ENCODE measurements at places on chromosomes 5 and 9.

DNA sequence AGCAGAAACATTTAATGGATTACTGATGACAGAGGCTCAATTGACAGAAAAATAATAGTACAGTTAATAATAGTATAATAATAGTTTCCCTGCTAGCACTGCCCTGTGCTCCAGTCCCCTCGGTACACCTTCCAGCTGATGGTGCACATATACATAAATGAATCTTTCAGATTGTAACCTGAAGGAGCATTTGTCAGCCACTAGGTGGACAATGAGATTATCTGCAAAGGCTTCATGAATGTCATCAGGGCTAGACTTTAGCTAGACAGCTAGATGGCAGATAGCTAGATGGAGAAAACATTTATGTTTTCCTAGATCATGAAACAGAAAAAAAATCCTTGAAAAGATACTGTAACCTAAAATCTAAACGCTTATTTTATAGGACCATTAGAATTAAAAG, 304.4 kb upstream of the SMC2 start:
- DNase-seq: no peak

- DNase-seq: no peak
Measured at GRCh38 chr9:132833550-132834121, 44.4 kb downstream of the AK8 start.

- DNase-seq: no peak
Measured at GRCh38 chr5:15914638-15915037, 265.0 kb downstream of the MARCHF11 start.

- DNase-seq: peak; percentile 24
Measured at GRCh38 chr5:114360816-114361723, 800 bp upstream of the KCNN2 start.

GRCh38 chr5:4252385-4252784, 656.8 kb downstream of the IRX1 start:
- DNase-seq: no peak

DNA sequence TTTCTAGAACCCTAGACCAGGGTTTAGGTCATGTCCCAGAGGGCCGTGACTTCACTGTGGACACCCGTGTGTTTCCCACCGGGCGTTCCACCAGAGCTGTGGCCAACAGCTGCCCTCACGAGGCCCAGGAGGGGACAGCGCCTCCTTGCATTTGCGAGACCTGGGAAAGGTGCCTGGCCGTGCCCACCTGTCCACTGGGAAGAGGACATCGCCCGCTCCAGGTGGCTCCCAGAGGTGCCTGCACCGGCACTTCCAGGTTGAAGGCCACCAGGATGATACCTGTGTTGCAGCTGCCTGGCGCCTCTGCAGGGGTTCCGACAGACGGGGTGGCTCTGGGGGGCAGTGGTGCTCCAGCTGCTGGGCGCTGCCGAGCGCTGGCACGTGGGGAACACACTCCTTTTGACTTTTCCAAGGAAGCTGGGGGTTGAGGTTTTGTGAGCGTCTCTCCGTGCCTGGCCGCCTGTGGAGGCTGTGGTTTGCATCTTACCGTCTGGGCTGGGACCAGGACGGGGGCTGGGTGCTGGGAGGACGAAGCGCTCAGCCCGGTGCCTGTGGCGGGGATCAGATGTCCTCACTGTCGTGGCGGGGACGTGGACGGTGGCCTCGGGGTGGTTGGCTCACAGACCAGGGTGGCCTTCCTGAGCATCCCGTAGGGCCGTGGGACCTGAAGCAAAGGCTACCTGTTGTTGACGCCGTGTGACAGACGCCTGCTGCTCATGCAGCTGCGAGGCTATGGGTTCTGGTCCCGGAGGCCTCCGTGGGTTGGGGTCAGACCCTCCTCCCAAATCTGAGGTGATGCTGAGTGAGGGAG, 19.2 kb downstream of the NKD2 start:
- DNase-seq: no peak

DNA sequence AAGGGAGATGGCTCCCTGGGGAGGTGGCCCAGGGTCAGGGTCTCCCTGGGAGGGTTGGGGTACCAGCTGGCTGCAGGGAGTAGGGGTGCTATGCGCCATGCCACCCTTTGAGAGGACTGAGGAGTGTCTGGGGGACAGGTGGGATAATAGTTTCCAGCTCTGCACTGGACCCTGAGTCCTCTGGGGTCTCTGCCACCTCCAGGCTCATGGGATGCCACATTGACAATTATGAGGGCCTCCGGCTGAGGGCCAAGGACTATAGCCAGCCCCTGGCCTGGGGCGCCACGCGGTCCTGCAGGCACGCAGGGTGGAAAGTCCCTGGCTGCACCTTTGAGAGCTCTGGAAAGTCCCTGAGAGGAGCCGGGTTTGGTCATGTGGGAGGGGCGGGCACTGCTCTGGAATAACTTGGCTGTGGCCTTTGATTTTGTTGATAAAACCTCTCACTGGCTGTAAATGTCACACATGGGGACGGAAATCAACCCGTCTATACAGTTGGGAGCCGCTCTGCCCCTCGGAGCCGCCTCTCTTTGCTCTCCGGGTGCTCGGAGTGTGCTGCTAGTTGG, 16.0 kb downstream of the TRAF2 start:
- DNase-seq: no peak

DNA sequence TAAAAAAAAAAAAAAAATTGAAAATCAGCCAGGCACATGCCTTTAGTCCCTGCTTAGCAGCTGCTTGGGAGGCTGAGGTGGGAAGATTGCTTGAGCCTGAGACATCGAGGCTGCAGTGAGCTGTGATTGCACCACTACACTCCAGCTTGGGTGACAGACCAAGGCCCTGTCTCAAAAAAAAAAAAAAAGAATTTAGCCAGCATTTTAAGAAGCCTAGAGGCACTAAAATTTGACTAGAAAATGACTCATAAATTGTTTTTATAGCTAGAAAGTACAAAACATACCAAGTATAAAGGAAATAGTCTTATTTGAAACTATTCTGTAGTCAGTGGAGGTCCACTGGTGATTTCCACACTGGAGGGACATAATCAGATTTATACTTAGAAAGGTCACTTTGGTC, 17.5 kb downstream of the LRRC70 start:
- no peak for DNase-seq

- DNase-seq: no peak
Measured at GRCh38 chr9:7936996-7937395, 137.4 kb upstream of the DMAC1 start.

DNA sequence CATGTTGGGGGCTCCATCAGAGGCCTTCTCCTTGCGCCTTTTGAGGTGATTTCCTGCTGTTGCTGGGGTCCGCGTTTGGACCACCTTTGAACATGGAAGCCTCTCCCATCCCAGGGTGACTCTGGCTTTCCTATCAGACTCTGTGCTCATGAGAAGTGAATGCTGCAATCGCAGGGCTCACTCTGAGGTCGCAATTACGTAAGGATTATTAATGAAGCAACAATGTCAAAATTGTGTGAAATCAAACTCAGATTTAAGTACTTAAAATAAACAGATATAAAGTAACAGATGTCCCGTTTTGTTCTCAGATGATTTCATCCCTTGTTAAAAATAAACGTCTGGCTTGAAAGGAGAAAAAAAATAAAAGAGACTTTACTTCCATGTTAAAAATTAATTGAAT, 634.2 kb downstream of the BNC2 start:
- no peak for DNase-seq

DNA sequence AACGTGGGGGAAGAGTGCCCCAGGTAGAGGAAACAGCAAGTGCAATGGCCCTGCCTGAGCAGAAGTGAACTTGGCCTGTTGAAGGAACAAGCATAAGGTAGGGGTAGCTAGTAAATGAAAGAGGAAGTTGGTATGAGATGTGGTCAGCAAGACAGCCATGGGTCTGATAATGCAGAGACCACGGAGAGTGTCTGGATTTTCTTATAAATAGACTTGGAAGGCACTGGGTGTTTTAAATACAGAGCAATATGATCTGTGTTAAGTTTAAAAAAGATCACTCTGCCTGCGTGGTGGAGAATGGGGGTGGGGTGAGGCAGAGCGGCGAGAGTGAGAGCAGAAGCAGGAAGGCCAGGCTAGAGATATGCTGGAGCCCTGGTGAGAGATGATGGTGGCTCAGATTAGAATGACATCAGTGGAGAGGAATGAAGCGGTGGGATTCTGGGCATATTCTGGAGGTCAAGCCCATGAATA, 4.2 kb downstream of the ADAM19 start:
- no peak for DNase-seq

DNA sequence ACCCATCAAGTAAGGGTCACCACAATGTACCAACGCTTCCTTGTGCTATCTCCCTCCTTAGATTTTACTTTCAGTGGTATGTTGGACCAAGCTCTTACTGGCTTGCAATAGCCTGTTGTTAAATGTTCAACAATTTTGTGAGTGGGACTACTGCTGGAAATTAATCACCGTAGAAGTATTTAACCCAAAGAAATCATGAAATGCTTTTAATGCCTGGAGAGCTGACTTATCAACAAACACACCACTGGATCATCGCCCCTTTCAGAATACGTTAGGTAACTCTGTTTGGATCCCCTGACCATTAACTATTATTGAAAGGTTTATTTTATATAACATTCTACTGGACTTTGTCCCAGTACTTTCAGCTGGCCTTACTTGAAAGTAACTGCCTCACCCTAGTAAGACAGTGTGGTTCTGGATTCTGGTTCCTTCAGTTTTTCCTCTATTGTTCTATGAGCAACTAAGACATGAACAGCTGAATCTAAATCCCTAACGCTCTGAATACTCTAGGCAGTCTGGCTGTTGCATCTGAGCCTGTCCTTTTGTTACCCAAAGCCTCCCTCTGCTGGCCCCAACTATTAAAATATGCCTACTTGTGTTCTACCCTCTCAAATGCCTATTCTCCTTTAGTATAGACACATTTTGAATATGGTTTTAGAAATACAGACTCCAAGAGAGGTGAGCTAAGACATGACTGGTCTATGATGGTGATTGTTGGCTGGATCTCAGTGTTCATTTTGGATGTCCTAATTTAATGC, 1203.4 kb upstream of the DMAC1 start:
- DNase-seq: no peak

DNA sequence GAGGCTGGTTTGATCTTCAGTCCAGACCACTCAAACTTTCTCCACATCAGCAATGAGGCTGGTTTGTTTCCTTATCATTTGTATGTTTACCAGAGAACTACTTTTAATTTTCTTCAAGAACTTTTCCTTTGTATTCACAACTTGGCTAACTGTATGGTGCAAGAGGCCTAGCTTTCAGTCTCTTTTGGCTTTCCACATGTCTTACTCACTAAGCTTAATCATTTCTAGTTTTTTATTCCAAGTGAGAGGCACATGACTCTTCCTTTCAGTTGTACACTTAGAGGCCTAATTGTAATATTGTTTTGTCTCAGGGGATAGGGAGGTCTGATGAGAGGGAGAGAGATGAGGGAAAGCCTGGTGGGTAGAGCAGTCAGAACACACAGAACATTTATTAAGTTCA, 554.0 kb upstream of the ARRDC3 start:
- no peak for DNase-seq

GRCh38 chr5:168234133-168234532, 57.3 kb upstream of the WWC1 start:
- no peak for DNase-seq

GRCh38 chr9:137127301-137128157, 11.4 kb upstream of the GRIN1 start:
- no peak for DNase-seq

- no peak for DNase-seq
Measured at GRCh38 chr9:105346273-105346672, 101.6 kb upstream of the FSD1L start.

DNA sequence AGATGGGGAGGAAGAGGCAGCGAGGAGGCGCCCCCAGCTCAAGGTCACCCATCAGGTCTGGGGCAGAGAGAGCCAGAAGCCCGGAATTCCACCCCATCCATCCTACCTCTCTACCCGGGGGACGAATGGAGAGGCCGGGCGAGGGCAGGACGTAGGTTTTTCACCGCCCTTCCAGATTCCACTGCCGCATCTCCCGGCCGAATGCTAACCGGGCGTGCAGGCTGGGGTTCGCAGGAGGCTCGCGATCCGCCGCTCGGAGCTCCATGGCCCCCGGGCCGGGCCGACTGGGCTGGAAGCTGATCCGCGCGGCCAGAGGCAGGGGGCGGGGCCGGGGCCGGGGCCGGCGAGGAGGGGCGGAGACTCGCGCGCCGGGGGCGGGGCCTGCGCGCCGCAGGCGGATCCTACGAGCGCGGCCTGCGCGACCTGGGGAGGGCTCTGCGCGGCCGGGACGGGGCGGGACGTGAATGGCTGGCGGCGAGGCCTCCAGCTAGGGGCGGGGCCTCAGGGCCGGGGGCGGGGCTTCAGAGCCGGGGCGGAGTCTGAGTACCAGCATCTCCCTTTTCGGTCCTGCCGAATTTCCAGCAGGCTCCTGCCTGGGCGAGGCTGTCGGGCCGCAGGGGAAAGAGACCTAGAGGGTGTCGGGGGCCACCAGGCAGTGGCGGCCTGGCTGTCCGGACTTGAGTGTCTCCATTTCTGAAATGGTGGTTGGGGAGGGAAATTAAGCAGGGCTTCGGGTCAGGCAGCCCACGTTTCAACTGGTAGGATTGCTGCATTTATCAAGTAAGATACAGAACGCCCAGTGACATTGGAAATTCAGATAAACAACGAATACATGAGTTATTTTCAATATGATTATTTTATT, at the start of gene ST6GALNAC4:
ST6GALNAC4 (minus strand) TSS at position 322 of the 862 bp plus-strand sequence. CDS start 622 bp downstream, outside the sequence.
- peak; percentile 96 for DNase-seq

DNA sequence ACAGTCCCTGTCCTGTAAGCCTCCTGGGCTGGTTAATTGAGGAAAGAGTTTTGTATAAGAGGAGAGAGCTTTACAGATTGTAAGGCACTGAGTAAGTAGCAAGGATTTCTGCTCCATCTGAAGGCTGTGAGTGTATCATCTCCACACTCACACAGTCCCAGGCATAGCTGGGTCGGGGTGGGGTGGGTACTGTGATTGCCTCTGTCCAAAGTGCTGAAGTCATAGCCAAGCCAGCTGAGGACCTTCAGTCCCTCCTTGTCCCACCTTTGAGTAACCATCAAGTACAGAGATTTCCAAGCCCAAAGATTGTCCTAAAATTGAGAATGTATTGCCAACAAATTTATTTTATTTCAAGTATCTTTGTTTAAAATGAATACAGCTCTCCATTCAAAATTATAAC, 5.5 kb upstream of the DNAJB5 start:
- DNase-seq: no peak

DNA sequence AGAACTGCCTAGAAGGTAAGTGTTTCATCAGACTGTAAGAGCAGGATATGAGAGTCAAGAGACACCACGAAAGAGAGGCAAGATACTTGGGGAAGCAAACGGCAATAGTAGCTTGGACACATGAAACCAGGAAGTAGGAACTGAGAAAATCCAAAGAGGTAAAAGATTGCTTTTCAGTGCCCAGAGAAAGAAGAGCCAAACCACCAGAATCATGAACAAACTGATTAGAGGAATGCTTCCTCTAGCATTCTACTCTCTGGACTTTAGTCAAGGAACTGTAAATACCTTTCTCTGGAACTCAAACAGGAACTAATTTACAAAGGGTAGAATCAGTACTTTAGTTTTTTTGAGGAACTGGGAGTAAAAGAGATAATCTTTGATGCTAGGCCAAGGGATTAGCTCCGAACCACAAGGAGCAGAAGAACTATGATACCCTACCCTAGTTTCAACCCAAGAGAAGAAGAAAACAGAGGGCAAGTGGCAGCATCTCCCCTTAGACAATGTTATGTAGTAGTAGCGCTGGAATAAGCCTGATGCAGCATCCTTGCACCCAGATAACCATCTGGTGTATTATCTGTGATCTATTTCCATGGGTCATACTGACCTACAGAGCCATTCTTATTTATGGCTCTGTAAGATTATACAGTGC, 41.3 kb downstream of the EFCAB9 start:
- DNase-seq: no peak

- DNase-seq: no peak
Measured at GRCh38 chr5:4855036-4855435, 285.1 kb upstream of the ADAMTS16 start.

GRCh38 chr5:102222772-102223171, 73.3 kb downstream of the SLCO4C1 start:
- no peak for DNase-seq

- DNase-seq: no peak
Measured at GRCh38 chr5:39543335-39543734, 118.6 kb upstream of the DAB2 start.

All from ovary (tissue), 10 donors.